Activated T-cell treated with anti-CD3 and anti-CD28 coated beads for 4 hours (primary cell): ENCODE measurements at places on chromosomes 12 and 14.

GRCh38 chr14:30564868-30565248 is 5.9 kb downstream of the G2E3 start:
- no peak for DNase-seq

- no peak for DNase-seq
These were observed 39.1 kb downstream of the TSPAN11 start for GRCh38 chr12:30965613-30965985.

DNA sequence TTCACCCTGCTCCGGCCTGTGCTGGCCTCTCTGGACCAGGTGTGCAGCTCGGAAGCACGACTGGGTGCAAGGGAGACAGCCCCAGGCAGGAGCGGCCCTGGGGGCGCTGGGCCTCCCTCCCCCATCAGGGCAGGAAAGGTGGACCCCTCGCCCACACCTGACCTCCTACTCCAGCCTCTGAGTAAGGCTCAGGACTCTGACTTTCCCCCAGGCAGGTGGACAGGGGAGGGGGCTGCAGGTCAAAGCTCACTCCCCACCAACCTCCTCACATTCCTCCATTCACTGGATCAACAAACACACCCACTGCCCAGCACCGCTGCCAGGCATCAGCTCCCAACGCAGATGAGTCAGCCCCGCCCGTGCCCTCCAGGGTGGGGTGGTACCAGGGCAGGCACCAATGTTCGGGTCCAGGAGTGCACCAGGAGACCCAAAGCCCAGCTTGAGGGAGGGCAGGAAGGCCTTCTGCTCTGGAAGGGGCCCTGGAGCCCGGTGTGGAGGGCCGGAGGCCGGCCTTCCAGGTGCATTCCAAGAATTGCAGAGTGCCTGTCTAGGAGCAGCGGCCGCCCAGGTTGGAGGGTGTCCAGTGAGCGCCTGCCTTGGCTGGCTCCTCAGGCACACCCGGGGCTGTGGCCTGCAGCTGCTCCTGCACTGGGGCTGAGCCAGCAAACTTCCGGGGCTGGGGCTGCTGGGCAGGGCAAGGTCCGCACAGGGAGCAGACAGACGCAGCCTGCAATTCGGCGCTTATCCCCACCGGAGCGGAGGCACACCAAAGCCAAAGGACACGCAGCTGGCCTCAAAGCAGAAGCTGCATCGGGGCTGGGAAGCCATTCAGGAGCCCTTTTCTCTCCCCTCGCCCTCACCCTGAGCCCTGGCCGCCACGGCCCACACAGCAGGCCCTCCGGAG is 1.6 kb upstream of the INF2 start:
- no peak for DNase-seq

GRCh38 chr14:33510991-33511390 is 439.9 kb downstream of the EGLN3 start:
- DNase-seq: no peak

GRCh38 chr14:99063620-99064225 is 208.3 kb downstream of the BCL11B start:
- no peak for DNase-seq

GRCh38 chr14:61128382-61129167 is 147.5 kb downstream of the SLC38A6 start:
- DNase-seq: no peak

DNA sequence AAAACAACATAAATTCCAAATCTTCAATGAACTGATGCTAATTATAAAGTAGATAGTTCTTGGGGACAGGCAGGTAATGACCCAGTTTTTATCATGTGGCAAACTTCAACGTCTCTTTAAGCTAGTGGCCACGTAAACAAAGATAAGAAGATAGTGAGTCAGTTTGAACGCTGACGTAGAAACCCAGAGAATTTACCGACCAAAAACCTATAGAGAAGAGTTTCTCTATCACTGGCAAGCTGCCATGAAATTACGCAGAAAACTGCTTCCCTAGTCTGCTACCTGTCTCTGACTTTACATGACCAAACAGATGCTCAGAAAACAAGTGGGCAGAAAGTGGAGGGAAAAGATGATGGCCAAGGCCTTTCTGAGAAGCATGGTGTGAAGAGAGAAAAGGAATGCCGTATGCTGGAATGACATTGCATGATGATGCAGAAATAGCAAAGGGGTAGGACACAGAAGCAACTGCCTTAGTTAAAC is 136.3 kb downstream of the ITPR2 start:
- no peak for DNase-seq

- no peak for DNase-seq
These were observed 15.2 kb upstream of the NAA30 start for GRCh38 chr14:57375156-57375555.

GRCh38 chr12:18580291-18580690 is 157.5 kb downstream of the PLCZ1 start:
- no peak for DNase-seq

DNA sequence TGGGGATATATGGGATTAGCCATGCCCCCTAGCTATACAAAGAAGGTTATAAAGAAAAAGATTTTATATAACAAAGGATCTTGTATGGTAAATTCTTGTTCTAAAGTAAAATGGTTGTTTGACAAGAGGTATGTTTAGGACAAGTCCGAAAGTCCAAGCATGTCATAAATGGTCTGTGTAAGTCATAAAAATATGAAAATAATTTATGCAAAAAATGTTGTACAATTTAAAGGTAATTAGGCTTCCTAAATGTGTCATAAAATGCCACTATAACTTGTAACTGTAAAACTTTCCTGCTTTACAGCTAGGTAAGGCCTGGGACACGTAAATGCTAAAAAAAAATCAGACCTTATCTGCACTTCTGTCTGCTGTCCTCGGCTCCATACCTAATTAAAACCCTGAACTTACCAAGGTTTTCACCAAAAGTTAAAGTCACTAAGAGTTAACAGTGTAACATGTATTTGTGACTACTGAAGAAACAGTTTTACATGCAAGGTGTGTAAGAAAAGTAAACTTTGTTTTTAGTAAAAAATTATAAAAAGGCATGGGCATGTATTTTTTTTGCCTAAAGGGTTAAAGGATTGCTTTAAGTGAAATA is 110.0 kb upstream of the RESF1 start:
- no peak for DNase-seq

DNA sequence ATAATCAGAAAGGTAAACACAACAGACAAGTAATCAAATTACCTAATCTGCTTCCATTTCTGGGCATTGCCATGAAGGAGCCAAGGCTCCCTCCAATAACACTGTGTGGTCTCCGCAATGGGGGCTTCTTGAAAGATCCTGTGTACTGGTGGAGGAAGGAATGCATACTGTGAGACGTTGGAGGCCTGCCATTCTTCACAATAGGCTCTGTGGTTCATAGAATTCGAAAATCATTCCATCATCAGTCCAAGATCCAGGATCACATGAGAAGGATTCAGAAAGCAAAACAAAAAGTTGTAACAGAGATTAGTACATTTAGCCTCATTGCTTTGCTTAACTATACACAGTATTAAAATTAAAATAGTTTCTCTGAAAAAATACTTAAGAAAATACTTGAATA is 76.3 kb downstream of the CDK17 start:
- no peak for DNase-seq

GRCh38 chr12:8668441-8668840 is 5.8 kb upstream of the MFAP5 start:
- no peak for DNase-seq

DNA sequence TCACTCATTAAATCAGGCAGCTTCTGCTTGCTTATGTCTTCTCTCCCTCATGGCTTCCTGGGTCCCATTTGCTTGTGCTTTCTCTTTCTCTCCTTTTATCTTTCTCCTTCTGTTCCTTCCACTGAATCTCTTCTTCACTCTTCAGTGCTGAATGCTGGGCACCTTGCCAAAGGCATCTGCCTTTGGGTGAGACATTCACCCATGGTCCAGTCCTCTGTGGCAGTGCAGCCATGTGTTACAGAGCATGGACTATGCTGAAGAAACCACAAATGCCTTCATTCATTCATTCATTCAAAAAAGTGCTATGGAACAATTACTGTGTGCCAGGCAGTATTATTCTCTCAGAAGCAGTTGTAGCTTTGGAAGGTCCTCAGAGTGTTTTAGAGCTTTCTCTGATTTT is 344.4 kb upstream of the STXBP6 start:
- DNase-seq: no peak
